ENCODE measurements at places on chromosomes 13 and 19.

DNA sequence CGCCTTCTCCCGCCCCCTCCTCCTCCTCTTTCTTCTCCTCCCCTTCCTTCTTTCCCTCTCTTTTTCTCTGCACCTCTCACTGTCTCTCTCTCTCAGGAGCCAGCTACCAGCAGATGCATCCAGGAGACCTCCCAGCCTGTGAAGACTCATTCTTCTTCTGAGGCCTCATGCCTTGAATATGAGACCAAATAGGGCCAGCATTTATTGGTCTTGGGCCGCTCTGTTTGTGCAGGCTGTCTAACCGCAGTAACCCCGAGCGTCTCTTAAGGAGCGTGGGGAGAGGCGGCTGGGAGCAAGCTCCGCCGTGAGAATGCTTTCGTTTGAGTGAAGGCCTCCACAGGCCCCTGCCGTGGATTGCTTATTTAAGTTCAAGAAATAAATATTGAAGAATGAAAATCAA, 167.0 kb downstream of the NUFIP1 start:
- DNase-seq = no peak

DNA sequence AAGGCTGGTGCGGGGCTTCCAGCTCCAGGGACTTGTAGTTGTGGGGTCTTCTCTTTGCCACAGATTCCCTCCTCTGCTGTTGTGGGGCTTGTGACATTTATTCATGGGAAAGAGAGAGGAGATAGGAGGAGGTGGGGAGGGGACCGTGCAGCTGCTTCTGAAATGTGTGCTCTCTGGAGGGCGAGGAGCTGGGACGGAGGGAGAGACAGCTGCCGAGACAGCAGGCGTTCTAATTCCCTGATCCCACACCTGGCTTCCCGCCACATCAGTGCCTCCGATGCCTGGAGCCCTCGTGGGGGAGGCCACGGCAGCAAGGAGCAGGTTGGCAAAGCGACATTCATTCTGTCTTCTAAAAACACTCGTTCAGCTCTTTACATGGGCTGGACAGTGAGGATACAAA, 164.4 kb downstream of the USP12 start:
- DNase-seq = no peak

- no peak for DNase-seq
These were observed 438.7 kb upstream of the ARGLU1 start for GRCh38 chr13:107006661-107007060.

- DNase-seq = no peak
These were observed 1078.6 kb downstream of the UQCRFS1 start for GRCh38 chr19:28134311-28134710.

DNA sequence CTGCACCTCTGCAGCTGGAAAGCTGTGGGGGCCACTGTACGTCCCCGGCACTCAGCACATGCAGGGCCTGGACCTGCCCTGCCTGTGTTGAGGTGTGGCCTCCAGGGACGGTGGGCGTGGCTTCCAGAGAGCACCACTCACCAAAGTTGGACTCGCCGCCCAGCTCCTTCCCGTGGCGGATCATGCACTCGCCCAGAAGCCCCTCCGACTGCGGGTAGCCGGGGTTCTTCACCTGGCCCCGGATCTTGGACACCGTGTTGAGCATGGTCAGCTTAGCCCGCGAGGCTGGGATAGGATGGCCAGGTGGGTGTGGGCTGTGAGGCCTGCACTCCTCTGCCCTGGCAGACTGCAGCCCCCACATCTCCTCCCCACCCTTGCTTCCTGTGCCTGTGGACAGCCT, 22.0 kb downstream of the MPND start:
- DNase-seq = no peak

DNA sequence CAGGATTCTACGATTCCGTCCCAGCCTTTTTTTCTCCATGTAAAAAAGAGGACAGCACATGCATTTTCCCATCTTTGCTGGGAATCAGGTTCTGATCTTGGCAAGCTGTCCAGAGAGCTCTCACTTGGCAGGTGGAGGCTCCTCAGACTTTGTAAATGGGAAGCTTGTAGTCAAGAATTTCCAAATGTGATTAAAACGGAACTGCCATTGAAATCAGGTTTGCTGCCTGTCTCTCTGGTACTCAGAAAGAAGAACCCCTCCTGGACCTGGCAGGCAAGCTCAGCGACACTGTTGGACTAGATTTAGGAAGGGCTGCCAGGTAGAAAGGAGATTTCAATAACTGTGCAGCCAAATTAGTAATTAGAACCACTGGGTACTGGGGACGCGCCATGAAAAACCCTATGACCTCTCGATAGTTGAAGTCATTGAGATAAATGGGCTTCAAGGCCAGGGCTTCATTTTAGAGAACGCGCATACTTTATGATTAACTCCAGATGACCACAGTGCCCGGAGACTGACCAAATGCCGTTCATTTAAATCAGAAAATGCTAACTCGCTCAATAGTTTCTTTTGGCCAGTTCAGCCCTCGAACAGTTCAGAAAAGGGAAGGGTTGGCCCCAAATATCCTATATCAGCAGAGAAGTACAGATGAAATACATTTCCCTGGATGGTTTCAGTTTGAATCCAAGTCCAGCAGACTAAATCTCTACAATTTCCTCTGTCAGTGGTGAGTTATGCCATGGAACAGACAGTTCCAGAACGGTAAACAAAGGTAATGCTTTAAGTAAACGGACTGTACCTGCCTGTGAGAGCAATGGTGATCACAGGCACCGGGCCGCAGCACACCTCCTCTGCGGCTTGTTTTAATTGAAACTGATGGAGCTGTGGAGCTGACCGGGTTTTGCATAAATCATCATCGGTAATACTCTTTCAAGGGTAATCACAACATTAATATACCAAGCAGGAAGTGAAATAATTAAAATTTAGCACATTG, 517.4 kb downstream of the RFC3 start:
- no peak for DNase-seq

DNA sequence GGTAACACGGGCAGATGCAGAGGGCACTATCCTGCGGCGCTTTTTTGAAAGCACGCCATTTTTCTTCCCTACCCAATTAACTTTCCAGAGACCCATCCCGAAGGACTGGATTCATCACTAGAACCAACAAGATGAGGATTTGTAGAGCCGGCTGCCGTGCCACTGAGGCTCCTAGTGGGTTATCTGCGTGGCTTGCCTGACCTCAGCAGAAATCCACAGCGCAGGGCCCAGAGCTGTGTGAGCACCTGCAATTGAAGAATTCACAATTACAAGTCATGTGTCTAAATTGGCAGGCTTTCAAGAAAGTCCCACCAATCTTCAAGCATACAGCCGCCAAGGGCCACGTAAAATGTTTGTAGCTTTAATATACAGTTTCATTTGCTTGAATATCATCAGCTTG, 75.5 kb downstream of the ALOX5AP start:
- DNase-seq = no peak

GRCh38 chr13:111923991-111924677, 142.8 kb upstream of the SOX1 start:
- DNase-seq = no peak

DNA sequence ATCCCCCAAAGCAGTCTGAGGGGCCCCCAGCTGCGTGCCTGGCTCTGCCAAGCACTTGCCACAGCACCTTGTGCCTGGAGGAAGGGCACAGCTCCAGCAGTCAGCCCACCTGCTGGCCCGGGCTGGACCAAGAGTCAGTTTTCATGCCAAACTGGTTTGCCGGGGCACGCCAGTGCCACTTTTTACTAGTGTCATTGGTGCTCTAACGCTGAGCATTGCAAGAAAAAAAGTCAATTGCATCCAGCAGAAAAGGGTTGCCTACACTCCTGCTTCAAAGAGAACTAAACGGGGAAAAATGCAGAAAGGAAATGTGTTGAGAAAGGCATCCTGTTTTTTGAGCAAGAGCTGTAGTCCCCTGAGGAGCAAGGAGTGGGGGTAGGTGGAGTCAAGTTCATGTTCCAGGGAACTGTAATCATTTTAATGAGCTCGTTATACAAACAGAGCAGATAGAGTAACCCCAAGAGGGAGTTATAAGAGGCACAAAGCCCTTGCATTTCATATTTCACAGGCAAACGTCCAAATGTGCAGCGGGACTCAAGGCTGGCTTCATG, 68.4 kb downstream of the F2RL3 start:
- DNase-seq = no peak

DNA sequence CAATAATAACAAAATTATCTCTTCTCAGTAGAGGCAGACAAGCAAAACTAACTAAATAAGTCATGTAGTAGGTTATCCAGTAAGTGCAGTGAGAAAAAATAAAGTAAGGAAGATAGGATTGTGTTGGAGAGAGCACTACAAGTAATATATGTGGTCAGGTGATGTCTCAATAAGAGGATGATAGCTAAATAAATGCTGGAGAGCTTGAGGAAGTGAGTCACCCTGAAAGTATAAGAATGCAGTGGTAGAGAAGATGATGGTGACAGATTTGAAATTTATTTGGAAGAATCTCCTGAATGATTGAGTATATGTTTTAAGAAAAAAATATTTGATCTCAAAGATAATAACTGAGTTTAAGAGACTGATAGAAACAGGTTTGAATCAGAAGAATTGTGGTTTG, 152.2 kb upstream of the PRR20A start:
- no peak for DNase-seq

DNA sequence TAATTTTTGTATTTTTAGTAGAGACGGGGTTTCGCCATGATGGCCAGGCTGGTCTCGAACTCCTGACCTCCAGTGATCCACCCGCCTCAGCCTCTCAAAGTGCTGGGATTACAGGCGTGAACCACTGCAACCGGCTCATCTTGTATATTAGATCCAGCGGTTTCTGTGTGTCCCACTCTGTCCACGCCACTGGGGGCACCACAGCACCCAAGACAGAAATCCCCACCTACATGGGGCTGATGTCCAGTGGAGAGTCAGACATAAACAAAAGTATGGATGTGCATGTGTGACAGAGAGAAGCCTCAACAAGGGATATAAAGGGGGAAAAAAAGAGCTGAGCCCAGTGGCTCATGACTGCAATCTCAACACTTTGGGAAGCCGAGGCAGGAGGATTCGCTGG, 65.8 kb upstream of the ADGRE5 start:
- DNase-seq = no peak

- DNase-seq = no peak
These were observed 47.8 kb upstream of the KPNA3 start for GRCh38 chr13:49840266-49840665.

DNA sequence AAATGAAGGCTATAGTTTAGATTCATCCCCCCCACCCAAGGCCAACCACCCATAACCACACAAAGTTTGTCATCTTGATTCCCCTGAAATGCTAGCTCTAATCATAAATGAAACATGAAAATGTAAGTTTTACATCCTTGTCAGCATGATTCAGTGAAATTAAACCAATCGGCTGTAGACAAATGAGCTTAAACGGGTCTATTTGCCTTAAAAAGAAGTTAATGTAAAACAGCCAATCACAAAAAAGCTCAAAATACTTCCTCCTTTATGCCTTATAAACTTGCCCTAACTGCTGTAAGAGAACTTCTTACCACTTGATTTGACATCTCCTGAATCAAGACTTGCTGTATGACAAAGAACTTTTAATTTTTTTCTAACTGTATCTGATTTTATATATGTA, 34.5 kb upstream of the MRI1 start:
- DNase-seq = no peak

GRCh38 chr13:111954661-111955411, 112.1 kb upstream of the SOX1 start:
- DNase-seq = no peak

GRCh38 chr13:110644892-110645521, 29.7 kb downstream of the NAXD start:
- DNase-seq = no peak

DNA sequence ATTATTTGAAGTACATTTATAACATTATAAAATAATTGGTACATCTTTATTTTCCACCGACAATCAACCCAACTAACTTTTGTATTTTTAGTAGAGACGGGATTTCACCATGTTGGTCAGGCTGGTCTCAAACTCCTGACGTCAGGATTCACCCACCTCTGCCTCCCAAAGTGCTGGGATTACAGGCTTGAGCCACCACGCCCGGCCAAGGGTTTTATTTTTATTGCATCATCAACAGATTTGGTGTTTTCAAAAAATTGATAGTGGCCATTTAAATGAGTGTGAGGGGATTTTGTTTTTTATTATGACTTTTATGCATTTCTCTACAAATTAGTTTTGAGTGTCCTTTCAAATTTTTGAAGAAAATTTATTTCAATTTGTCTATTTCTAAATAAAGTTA, 10.6 kb downstream of the ZNF726 start:
- no peak for DNase-seq

- DNase-seq = no peak
These were observed 15.1 kb upstream of the ZNF507 start for GRCh38 chr19:32330213-32330857.

DNA sequence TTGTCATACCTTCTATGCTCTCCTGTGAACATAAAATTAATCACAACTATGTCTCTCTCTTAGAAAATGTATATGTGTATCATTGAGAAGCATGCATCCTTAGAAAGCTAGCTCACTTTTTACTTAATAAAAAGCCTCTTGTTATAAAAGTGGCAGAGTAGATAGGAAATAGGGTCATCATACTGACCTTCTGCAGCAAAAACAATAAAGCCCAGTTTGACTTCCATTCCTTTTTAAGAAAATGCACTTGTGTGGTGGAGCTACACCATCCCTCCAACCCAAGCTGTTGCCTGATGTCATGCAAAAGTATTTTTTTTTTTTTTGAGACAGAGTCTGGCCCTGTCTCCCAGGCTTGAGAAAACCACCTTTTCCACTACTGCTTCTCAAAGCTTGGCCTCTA, 393.3 kb downstream of the LIG4 start:
- DNase-seq = no peak

DNA sequence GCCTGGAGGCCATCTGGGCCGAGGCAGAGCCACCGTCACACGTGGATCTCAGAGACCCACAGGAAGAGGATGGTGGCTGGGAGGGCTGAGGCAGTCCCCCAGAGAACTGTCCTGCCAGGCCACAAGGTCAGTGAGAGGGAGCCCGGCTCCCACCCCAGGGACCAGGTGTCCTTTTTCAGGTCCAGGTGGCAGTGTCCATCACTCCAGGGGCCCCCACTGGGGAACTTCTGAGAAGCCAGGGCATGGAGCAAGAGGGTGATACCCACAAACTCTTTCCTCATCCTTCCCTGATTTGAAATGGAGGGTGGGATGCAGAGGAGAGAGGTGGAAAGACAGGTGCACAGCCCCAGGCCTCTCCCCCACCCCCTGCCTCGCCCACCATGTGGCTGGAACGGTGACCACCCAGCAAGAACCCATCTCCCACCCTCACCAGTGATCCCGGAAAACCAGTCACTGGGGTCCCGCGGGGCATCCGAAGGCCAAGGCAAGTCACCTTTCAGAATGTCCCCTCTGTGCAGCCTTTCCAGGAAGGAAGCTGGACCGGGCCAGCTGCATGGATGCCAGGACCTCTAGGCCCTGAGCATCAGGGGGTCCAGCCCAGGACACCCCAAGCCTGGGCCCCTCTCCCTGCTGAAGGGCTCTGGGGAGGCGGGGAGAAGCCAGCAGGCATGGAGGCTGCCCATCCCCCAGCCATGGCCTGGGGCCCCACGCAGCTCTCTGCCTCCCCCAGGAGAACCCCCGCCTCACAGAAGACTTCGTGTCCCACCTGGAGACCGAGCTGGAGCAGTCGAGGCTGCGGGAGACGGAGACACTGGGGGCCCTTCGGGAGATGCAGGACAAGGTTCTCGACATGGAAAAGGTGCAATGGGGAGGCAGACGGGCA, 14.1 kb downstream of the PRR36 start:
- DNase-seq = no peak

GRCh38 chr13:80195649-80196048, 145.3 kb downstream of the SPRY2 start:
- DNase-seq = no peak

Data from epithelial cell of prostate (primary cell).